M059J (cell line): ENCODE measurements at places on chromosomes 7 and 10.
A peak's percentile ranks its signal among the peaks of the same experiment; 100 is the strongest.

GRCh38 chr7:110693344-110693743 lies 397.6 kb upstream of the LRRN3 start:
- DNase-seq: no peak

GRCh38 chr10:74900297-74900696 lies 73.9 kb downstream of the KAT6B start:
- no peak for DNase-seq

DNA sequence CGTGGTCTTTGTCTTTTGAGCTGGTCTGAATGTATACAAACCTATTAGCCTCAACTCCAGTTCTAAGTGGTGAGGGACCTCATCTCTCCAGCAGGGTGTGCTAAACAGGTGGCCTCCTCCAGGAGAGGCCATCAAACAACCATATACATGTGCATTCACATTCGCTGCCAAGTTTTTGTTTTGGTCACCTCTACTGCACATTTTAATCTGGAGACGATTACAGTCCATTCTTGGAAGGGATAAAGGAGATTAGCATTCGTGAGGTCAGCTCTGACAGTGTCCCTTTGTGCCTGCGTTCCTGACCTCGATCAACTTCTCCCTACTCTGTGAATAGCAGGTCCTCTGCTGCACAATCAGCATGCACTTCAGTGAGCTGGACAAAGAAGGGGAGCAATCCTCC lies 60.8 kb downstream of the RHOBTB1 start:
- DNase-seq: peak; percentile 22

GRCh38 chr7:100890653-100891567 lies 1.4 kb upstream of the UFSP1 start:
- no peak for DNase-seq

DNA sequence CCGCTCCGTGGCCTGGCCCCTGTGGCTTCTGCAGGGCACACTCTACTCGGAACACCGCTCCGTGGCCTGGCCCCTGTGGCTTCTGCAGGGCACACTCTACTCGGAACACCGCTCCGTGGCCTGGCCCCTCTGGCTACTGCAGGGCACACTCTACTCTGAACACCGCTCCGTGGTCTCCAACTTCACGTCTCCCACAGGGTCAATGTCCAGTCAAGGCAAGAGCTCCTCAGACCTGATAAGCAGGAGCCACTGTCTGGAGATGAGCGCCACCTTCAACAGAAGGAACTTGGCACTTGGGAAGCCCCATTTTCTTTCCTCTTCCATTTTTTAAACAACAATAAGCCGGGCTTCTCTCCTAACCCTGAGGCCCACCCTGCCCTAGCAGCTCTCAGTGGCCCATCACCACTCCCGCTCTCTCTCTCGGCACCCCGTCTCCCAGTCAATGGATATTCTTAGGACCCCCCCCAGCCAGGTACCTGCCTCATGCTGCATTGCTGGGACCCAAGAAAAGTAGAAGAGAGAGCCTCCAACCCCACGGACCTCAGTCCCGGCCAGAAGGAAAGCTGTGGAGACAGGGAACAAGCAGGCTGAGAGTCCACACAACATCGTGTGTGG lies 56.3 kb downstream of the PRKAG2 start:
- DNase-seq: no peak
